ENCODE measurements at places on chromosomes 6 and 20.

DNA sequence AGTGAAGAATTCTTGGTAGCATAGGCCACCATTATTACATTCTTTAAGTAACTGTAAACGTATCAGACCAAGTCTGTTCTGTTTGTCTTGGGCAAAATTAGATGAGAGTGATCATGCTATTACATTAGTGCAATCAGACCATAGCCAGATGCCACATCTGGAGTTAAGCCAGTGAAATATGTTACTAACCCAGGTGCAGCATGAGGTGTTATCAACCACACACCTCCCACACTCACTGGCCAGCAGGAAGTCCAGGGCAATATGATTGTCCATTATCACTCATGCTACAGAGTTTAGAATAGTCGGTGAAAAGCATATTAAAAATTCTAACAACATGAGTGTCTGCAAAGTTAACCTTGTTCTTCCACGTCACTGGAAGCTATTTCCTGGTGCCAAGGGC, 174.7 kb upstream of the PROKR2 start:
- H3K4me3 ChIP-seq: no peak overlapping the region
- peaks cover 32% of the 10 kb centered on the region for H3K27me3 ChIP-seq
- no peak overlapping the region for H3K27ac ChIP-seq
- DNase-seq: no peak
- peaks cover 22% of the 10 kb centered on the region for H3K4me1 ChIP-seq

GRCh38 chr20:46900086-46900485, 5.4 kb downstream of the EYA2 start:
- no peak overlapping the region for H3K27ac ChIP-seq
- no peak overlapping the region for H3K4me3 ChIP-seq
- H3K4me1 ChIP-seq: no peaks in the 10 kb centered on the region
- DNase-seq: no peak
- H3K36me3 ChIP-seq: no peaks in the 10 kb centered on the region
- H3K27me3 ChIP-seq: peaks cover 66% of the 10 kb centered on the region

DNA sequence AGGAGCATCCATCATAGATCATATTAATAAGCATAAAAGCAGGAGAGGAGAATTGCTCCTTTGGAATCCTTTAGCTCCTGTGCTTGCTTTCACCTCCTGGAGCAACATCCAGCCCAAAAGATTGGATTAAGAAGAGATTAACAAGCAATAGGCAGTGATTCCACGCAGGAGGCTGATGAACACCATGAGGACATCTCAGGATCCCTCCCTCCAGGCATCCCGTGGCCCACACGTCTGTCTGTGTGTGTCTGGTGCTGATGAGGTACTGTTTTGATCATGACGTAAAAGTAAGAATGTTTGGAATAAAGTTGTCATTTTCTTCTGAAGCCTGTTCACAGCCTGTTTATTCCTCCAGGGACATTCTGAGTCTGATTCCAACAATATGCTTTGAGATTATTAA, 185.5 kb upstream of the MYLIP start:
- H3K27ac ChIP-seq: no peak overlapping the region
- no peaks in the 10 kb centered on the region for H3K4me1 ChIP-seq
- H3K36me3 ChIP-seq: no peaks in the 10 kb centered on the region
- H3K4me3 ChIP-seq: no peak overlapping the region
- DNase-seq: no peak

- H3K4me1 ChIP-seq: peaks cover 9% of the 10 kb centered on the region
- no peak overlapping the region for H3K27ac ChIP-seq
- H3K36me3 ChIP-seq: no peaks in the 10 kb centered on the region
- no peak overlapping the region for H3K4me3 ChIP-seq
- peaks cover 28% of the 10 kb centered on the region for H3K27me3 ChIP-seq
Measured at GRCh38 chr6:166655713-166656229, 28.7 kb upstream of the RPS6KA2 start.

DNA sequence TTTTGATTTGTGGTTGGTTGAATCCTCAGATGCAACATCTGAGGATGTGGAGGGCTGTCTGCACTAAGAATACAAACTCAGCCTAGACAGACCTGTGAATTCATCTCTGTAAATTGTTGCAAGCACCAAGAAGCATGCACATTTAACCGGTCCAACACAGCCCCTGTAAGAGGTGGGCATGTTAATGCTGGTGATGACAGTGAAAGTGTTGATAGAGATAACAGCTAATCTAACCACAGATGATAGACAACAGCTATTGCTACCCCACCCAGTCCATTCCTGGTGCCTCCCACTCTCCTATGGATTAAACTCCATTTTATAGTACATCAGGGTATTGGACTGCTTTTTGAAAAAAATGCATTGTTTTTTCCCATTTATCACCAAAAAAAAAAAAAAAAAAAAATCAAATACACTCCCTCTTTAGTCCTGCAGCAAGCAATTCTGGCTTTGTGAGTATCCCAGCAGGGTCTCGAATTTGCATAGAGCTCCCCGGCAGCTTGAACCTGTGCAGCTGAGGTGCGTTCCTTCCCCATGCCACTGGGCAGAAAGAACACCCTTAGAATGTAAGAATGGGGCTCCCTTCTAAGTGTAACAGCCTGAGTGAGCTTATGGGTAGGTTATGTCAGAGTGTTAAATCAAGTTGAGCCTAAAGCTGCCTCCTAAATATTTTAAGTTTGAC, 270.9 kb upstream of the JARID2 start:
- H3K27ac ChIP-seq: no peak overlapping the region
- H3K36me3 ChIP-seq: no peaks in the 10 kb centered on the region
- no peaks in the 10 kb centered on the region for H3K4me1 ChIP-seq
- H3K27me3 ChIP-seq: no peaks in the 10 kb centered on the region
- no peak for DNase-seq

Data from activated CD8-positive, alpha-beta memory T cell treated with anti-CD3 and anti-CD28 coated beads, Interleukin-2, amount 10 ng/mL, durations not matched to agents 7 days and 5 days (primary cell).